ENCODE measurements at places on chromosomes 11 and 22.

DNA sequence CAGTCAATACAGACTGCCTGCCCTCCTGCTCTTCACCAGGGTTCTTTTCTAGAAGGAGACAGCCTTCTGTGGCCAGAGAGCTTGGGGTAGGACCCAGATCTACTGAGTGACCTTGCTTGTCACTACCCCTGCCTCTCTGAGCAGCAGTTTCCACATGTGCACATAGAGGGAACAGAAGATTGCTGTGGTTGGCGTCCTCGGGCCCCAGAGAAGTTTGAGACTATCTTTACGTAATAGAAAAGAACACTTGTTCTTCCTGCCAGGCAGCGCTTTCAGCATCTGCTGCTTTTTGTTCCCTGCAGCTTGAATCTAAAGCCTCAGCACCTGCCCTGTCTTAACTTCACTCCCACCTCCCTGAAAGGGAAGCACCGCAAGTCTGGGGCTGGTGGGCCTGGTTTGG is 1.9 kb upstream of the FKBP2 start:
- no peak for DNase-seq

- no peak for DNase-seq
Measured at GRCh38 chr11:944711-945470, 19.2 kb downstream of the AP2A2 start.

DNA sequence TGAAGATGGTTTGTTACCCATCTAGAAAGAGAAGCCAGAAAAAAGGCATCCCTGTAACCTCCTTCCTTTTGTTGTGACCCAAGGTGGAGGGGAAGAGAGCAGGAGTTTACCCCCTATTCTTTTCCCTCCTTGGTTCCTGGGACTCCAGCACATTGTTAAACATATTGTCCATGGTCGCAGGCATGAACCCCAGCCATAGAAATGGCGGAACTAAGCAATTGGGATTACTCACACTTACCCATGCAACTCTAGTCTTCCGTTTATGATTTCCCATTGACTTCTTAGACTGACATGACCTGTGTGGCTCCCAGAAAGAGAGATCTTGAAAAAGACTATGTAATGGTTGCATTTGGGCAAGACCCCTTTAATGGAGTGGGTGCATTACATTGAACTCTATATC is 45.4 kb downstream of the OR4C46 start:
- no peak for DNase-seq

GRCh38 chr11:45026835-45027234 is 76.2 kb upstream of the TP53I11 start:
- no peak for DNase-seq

GRCh38 chr11:35848616-35849015 is 95.2 kb upstream of the LDLRAD3 start:
- DNase-seq: no peak

GRCh38 chr11:69145050-69145380 is 10.7 kb upstream of the SMIM38 start:
- DNase-seq: no peak

DNA sequence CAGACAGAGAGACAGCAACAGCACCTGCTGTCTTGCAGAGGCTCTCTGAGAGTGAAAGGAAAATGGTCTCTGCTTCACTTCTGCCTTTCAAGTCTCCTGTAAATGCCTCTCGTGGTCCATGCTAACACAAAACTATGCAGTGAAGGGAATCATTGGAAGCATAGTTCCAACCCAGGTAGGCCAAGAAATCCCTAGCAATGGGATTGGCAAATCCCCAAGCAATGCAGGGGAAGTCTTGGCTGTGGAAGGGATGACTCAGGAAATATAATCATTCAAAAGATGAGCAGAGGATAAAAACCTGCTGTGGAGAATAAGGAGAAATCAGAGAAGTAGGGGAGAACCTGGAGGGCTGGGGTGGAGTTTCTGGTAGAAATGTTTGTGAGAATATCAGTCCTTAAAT is 216.1 kb upstream of the ZBED5 start:
- DNase-seq: no peak

- no peak for DNase-seq
Measured at GRCh38 chr11:32149748-32150147, 58.9 kb downstream of the RCN1 start.

GRCh38 chr11:106400949-106401570 is 323.6 kb downstream of the AASDHPPT start:
- DNase-seq: no peak

GRCh38 chr22:19962909-19963806 is 21.5 kb upstream of the TXNRD2 start:
- no peak for DNase-seq

DNA sequence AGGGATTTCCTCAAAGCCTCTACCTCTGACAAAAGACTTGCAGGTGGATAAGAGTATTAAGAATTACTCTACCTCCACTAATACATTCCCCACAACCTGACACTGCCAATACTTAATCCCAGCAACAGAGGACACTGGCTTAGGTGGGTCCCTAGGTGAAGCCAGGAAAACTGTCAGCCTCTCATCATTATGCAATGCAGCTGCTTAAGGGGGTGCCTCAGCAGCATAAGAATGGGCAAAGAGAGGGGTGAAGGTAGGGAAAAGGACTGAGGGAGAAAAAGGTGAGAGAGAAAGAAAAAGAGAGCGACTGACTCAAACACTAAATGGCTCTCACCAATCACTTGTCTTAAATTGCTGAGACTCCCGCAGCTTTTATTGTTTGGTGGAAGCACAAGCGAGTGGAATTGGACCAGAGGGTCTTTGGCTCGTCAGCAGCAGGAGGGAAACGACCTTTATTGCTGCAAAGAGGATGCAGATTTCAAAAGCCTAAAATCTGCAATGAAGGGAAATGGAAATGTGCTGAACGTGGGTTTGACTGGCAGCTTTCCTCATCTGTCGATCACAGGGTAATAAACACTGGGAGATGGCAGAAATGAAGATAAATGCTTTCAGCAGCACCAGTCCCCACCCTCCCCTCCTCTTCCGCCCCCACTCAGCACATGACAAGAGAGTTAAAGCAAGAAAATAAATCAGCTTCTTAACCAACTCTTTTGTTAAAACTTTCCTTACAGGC is 64.9 kb upstream of the CHRM4 start:
- no peak for DNase-seq

GRCh38 chr11:12269446-12270214 is 107.7 kb upstream of the PARVA start:
- DNase-seq: no peak

GRCh38 chr11:100629671-100630070 is 57.4 kb upstream of the ARHGAP42 start:
- no peak for DNase-seq

- DNase-seq: no peak
Measured at GRCh38 chr11:2748814-2749554, 49.2 kb upstream of the KCNQ1OT1 start.

DNA sequence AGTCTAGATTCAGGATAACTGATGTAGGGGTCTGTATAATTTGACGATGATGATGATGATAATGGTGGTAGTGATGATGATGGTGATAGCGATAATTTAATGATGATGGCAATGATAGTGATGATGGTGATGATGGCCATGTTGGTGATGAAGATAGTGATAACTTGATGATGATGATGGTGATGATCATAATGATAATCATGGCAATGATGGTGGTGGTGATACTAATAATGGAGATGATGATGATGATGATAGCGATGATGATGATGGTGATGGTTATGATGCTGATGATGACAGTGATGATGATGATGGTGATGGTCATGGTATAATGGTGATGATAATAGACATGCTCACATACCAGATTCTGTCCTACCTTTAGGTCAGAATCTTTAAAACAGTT is 66.2 kb upstream of the SEZ6L start:
- DNase-seq: no peak

DNA sequence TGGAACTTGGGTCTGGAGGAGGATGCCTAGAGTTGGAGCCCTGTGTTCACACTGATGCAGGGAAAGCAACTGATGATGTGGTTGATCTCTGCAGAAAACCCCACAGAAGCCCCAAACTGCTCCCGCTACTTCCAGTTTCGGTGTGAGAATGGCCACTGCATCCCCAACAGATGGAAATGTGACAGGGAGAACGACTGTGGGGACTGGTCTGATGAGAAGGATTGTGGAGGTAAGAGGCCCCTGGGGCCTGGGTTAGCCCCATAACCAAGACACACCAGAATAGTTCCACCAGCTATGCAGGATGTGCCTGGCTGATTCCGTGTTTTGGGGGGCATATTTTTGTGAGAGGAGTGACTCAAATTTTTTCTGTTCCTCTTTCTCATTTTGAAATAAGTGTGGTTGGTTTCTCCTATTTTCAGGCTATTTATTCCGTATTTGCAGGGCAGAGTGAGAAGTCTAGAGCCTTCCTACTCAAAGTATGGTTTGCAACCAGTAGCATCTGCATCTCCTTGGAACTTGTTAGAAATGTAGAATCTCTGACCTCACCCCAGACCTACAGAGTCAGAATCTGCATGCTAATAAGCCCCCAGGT is 137.3 kb upstream of the SORL1-AS1 start:
- no peak for DNase-seq

DNA sequence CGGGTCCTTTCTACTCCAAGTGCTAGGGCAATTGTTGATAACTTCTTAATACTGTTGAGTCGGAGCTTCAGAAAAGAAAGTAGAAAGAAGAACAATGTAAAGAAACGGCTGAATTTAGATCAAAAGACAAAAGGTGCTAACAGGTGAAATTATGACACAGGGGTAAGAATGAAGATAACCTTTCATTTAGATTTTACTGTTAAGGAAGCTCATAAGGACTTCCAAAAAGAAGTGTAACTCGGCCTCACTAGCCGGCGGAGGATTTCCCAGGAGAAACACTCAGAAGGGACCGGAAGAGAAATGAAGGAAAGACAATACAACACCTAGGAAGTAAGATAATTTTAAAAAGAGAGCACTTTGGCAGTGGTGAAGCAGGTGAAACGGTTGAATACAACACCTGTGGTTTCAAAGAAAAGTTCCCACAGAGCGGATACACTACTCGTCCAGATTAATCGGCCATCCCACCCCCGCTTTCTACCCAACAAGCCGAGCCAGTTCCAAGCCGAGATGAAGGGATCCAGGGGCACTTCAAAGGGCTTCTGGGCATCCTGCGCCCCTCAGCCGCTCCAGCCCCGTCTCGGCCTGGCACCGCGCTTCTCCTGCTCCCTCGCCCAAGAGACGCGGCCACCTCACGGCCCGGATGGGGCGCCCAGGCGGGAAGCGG is 737 bp downstream of the PPP2R1B start:
- no peak for DNase-seq

- no peak for DNase-seq
Measured at GRCh38 chr22:29442976-29443375, 4.6 kb downstream of the RFPL1 start.

- no peak for DNase-seq
Measured at GRCh38 chr11:44833221-44833876, 106.6 kb downstream of the TSPAN18 start.

- no peak for DNase-seq
Measured at GRCh38 chr11:130211781-130212401, 52.3 kb downstream of the ST14 start.

GRCh38 chr11:120698918-120699317 is 187.4 kb downstream of the GRIK4 start:
- no peak for DNase-seq

GRCh38 chr11:71148716-71149115 is 103.7 kb downstream of the SHANK2 start:
- DNase-seq: no peak

- DNase-seq: no peak
Measured at GRCh38 chr22:46569055-46569847, 31.8 kb upstream of the CELSR1 start.

- no peak for DNase-seq
Measured at GRCh38 chr11:69915501-69916250, 96.5 kb upstream of the FGF3 start.

- DNase-seq: no peak
Measured at GRCh38 chr11:95917193-95918036, 6.5 kb downstream of the MTMR2 start.

GRCh38 chr11:46979358-46979757 is 42.8 kb downstream of the CSTPP1 start:
- DNase-seq: no peak

GRCh38 chr22:48842583-48842945 is 985.1 kb downstream of the BRD1 start:
- DNase-seq: no peak

GRCh38 chr11:10233581-10233980 is 60.4 kb downstream of the SBF2 start:
- no peak for DNase-seq

DNA sequence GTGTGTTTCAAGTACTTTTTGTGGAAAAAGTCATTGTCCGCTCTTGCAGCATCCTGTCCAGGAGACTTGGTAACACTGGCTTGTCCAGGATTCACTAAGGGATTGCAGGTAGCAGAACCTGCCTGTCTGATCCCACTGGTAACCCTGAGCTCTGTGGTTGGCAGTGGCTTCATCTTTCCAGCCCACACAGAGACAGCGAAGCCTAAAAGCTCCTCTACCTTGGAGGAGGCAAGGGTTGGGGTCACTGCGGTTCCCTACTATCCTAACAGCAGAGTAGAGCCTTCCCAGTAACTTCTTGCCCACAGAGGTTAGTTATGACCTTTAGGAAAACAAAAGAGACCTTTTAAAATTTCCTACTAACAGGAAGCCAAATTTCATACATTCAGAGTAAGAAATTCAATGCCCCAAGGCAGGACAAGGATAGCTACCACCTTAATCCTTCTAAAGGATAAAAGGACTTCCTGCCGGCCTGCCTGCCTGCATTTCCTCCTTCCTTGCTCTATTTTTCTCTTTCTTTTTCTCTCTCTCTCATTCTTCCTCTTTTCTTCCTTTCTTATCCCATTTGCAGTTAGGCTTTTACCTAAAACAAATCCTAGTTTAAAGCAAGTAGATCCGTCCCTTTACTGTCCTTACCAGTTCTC is 8.4 kb upstream of the RCN1 start:
- DNase-seq: no peak

- DNase-seq: no peak
Measured at GRCh38 chr11:65573391-65574079, 1.2 kb downstream of the FAM89B start.

- no peak for DNase-seq
Measured at GRCh38 chr11:133705873-133706272, 139.4 kb downstream of the SPATA19 start.

DNA sequence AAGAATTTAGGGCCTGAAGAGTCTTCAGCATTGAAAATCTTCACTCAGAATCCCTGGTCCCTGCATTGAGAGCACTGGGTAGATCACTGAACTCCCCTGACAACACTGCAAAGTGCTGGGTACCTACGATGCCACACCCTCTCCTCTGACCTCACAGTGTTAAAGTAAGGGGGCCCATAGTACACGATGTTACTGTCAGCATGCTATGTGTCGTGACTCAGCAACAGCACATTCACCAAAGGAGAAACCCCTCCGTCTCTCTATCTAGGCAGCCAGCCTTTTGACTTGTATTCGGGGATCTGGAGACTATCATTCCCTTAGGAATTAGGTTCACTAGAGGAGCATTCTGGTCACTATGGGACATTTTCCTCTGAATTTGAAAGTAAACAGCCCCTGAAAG is 67.4 kb upstream of the PITPNB start:
- DNase-seq: no peak

All from NK-92 treated with Interleukin-12 subunit alpha and Interleukin-12 subunit beta, amount 100 ng/mL, for 24 hours (cell line).